Left kidney (tissue), 8 donors: ENCODE measurements at places on chromosomes 1 and 21.

DNA sequence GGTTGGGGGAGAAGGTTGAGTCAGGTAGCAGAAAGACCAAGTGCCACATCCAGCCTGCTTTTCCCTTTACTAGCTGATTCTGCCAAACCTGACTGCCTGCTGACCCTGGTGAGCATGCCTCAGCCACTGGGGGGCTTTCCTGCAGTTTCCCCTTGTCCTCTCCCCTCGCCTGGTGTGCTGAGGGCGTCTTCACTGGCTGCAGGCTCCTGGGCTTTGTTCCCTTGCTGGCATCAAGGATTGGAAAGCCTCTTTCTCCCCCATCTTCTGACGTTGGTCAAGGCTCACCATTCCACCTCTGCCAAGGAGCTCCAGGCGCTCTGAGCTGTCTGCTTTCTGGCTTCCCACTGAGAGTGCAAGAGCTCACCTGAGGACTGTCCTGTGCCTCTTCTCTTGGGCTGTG lies 28.4 kb downstream of the MAN1C1 start:
- DNase-seq: no peak

DNA sequence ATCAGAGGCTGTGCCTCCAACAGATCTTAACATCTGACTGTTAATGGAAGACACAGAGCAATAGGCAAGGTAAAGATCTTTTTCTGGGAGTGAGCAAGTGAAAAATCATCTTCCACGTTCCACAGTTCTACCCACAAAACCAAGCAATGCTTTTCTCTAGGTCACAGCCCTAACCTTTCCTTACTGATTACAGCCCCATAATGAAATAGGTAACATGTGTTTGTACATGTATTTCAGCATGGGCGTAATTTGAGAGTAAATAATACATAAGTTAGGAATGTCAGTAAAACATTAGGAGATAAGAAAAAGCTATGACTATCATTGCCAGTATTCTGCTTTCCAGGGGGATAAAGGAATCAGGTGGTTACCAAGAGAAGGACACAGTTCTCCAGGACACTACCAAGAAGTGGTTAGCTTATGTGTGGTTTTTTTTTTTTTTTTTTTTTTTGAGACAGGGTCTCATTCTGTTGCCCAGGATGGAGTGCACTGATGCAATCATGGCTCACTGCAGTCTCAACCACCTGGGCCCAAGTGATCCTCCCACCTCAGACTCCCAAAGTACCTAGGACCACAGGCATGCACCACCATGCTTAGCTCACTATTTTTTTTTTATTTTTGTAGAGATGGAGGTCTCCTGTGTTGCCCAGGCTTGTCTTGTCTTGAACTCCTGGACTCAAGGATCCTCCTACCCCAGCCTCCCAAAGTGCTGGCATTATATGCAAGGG lies 72.0 kb downstream of the DAP3 start:
- DNase-seq: no peak

DNA sequence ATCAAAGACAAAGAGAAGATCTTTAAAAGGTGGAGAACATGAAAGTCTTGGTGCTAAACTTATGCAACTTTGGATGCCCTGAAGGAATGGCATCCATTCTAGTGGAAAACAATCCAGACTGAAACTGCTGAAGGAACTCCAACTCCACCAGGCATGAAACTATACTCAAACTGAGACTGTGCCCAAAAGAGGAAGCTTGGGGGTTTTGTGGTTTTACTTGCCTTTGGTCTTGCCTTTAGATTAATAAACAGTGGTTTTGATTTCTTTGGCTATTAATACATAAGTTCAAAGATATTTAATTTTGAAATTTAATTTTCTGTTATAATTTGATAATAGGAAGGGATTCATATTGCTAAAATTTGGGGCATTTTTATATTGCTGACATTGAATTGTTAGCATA lies 17.4 kb upstream of the SLC30A10 start:
- DNase-seq: no peak

GRCh38 chr1:212930986-212931678 lies 19.2 kb upstream of the VASH2 start:
- DNase-seq: no peak

GRCh38 chr1:1960480-1961196 lies 41.6 kb upstream of the TMEM52 start:
- no peak for DNase-seq

DNA sequence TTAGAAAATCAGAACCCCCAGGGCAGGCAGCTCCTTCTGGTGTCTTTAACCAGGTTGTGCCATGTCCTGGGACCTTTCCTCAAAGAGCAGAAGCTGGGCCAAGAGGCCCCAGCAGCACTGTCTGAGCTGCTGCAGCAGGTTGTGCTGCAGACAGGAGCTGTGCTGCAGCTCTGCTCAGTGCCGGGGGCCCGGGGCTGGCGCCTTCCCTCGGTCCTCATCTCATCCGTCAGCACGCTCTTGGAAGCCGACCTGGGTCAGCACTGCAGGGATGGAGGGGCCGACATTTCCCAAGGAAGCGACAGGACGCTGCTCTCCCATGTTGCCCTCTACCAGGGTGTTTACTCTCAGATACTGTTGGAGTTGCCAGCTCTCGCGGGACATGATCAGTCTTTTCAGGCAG lies 11.7 kb downstream of the URB2 start:
- no peak for DNase-seq

DNA sequence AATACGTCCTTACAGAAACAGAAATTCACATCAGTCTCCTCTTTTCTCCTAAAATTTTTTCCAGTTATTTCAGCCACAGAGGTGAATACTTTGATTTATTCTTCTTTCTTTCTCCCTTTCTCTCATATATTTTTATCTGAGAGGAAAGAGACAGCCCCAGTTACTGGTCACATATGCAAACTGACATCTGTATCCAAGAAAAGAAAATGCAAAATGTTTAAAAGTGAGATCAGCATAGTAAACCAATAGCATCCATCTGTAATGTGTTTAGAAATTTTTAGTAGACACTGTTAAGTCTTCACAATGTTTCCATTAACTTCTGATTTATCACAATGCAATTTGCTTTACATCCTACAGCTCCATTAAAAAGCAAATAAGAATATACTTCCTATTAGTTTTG lies 53.5 kb downstream of the NTNG1 start:
- DNase-seq: no peak
